GM18507 (cell line): ENCODE measurements at places on chromosomes 2 and 18.

GRCh38 chr18:49733896-49734585 lies 79.3 kb downstream of the ACAA2 start:
- no peak for DNase-seq

GRCh38 chr2:81206216-81206615 lies 901.7 kb upstream of the LRRTM1 start:
- no peak for DNase-seq

- DNase-seq, result no peak
These were observed 47.8 kb downstream of the STK25 start for GRCh38 chr2:241460631-241461030.

DNA sequence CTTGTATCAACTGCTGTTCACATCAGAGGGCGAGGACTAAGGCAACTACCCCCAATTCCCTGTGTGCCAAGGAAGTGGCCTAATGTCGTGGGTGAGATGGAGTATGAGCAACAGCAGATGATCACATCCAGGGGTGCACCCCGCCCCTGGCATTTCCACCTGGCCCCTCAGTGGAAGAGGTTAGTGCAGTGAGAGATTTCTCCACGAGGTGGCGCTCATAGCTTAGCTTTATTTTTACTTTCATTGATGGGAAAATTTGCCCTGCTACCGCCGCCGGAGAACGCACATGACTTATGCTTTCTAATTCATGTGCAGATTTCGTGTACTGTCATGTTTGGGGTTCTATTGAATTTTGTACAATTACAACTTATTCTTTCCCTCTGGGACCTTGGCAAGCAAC lies 470.6 kb upstream of the MEX3C start:
- DNase-seq, result no peak

DNA sequence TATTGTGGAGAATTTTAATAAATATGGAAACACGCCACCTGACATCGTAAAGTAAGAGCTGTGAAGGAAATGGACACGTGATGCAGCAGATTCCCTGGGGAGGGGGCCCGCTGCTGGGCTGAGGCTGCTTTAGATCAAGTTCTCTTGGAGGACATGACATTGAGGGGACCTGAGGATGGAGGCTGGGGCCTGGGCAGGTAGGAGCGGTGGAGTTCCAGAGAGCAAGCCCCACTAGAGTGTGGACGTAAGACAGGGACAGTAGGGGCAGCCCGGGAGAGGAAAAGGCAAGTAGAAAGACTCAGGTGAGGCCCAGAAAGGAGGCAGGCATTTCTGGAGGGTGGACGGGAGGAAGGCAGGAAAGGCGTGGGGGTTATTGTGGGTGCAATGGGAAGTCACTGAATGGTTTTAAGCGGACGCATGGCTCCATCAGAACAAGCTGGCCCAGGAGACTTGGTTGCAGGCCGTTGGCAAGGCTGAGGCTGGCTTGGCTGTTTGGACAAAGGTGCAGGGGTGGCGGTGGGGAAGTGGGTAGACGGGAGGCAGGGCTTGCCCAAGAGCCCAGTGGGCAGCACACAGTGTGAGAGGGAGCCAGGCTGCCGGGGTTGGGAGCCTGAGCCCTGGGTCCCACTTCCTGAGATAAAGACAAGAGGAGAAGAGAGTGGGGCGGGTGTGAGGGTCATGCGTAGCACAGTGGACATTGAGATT lies 15.7 kb downstream of the SIGLEC15 start:
- DNase-seq, result no peak

DNA sequence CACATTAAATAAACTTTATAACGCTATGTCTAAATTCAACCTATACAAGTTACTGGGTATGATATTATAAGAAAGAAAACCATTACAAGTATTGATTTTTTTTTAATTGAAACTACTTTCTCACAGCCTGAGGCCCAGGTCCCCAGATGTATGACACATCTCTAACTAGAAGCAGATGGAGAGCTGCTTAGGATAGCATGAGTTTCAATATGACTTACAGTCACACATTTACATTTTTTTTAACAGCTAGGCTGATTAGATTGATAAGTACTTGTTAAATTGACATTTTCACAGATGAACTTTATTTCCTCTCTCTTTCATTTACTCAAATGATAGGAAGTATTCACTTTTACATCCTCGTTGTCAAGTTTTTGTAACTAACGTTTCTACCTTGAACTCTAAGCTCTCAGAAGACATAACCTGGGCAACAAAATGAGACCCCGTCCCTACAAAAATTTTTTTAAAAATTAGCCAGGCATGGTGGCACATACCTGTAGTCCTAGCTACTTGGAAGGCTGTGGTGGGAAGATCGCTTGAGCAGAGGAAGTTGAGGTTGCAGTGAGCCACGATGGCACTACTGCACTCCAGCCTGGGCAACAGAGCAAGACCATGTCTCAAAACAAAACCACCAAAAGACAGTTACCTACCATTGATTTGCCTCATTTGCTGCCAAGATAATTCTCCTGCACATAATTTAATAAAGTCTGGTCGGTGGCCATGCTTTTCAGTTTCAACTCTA lies 52.4 kb downstream of the STK39 start:
- DNase-seq, result peak; percentile 52

DNA sequence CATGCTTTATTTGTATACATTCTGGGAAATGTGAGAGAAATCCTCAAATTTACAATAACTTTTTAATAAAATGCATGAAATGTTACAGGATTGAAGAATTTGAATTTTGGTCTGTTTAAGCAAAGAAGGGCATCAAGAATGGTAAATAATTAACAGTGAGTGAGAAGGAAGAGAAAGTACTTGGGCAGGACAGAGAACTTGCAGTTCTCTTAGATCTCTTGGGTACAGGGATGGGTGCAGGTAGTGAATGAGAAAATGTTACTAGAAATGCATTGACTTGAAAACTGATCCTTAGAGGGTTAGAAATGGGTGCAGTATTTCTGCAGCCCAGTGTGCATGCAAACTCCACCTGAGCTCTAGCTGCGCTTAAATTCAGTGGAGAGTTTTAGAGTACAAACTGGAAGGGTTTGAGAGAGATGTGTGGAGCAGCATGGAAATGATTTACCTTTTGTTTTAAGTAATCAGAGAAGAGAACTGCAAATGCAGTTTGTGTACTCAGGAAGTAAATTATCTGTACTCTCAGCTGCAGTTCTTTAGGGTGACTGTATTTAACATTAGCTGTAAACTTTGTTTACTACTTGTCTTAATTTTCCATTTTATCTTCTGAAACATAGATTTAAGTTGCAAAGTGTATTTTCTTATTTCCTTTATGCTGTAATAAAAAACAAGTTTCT lies 51.0 kb upstream of the RAB27B start:
- no peak for DNase-seq

- DNase-seq, result no peak
These were observed 218.8 kb upstream of the ID2 start for GRCh38 chr2:8462899-8463648.

DNA sequence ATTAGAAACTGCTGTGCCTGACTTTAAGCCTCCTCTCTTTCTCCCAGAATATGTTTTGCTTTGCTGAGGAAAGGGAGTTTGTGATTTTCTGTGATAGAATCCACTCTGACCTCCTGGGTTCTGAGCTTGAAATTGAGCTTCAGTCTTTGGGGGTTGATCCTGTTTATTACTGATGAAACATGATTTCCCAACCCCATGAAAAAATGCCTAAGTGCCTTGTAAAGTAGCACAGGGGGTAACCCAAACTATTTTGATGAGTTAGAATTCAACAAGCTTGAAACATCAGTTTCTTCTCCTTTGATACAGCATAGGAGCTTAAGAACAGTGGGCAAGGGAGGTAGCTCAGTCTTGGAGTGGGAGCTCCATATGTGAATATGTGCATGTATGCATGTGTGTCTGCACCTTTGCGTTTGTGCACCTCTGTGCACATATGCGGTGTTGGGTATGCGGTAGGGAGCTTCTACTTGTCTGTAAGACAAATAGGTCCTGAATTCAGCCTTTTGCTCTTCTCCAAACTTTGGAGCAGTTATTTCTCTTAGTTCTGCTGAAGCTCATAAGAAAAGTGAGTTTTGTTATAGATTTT lies 364.6 kb downstream of the OSR1 start:
- no peak for DNase-seq

GRCh38 chr18:73563901-73564472 lies 583.6 kb downstream of the FBXO15 start:
- no peak for DNase-seq
